ENCODE measurements at places on chromosomes 1 and 21. TPM values are rescaled to one million over a fixed set of nuclear protein-coding genes. Genes with fewer than 3 reads are reported as not detected.

- no peak for DNase-seq
Observed at GRCh38 chr1:234135501-234135900, 231.0 kb downstream of the SLC35F3 start.

C1orf87 gene
- total RNA-seq: not detected

PSMD4 gene
- total RNA-seq: 188 TPM

DNA sequence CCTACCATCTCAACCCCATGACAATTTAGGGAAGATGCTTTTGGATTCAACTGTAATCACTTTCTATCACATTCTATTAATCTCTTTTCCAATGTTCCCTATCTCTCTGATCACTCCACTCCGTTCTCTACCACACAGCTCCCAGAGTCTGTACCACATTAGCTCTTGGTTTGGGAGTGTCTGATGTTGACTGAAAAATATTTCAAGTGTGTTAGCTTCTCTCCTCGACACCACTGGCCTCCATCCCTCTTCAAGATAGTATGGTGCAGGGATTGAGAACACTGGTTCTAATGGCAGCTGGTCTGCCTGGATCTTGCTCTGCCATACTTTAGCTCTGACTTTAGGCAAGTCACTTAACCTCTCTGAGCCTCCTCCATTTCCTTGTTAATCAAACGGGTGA lies 39.9 kb downstream of the ATP1A1 start:
- DNase-seq: no peak

DNA sequence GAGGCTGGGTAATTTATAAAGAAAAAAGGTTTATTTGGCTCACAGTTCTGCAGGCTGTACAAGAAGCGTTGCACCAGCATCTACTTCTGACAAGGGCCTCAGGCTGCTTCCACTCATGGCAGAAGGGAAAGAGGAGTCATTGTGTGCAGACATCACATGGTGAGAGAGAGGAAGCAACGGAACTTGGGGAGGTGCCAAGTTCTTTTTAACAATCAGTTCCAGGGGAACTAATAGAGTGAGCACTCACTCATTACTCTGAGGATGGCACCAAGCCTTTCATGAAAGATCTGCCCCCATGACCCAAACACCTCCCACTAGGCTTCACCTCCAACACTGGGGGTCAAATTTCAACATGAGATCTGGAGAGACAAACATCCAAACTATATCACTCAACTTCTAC lies 77.2 kb downstream of the DDAH1 start:
- no peak for DNase-seq

MYBPHL gene
- not detected for total RNA-seq

- DNase-seq: no peak
Observed at GRCh38 chr21:33754481-33754880, 112.2 kb downstream of the ITSN1 start.

DNA sequence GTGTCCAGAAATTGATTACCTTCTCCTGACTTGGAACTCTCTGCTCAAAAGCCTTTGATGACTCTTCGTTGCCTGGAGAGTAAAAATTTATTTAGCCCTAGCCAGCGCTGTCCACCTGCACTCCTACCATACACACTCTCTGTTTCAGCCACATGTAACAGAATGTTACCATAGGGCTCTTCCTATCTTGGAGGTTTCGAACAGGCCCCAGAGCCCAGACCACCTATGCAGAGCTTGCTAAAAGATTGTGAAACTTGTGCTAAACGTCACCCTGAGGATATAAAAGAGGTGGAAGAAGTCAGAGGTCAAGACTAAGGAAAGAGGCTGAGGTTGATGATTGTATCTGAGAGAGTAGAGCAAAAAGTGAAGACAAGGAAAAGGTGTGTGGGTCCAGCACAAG lies 237.0 kb upstream of the HOOK1 start:
- DNase-seq: no peak

DNA sequence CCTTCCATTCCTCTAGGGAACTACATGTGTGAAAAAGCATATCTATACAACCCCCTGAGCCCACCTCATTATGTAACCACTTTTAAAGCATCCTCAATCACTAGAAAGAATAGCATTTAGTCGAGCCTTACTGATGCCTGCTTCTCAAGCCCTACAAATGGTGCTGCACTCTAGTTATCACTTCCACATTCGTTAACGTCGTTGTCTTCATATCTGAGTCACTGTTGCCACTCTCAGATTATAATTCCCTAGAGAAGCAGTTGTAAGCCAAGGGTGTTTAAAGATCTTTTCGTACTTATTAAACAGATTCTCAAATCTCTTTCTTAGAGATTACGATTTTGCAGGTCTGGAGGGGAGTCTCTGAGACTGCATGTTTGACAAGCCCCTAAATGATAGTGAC lies 16.5 kb downstream of the ATP1B1 start:
- no peak for DNase-seq

DNA sequence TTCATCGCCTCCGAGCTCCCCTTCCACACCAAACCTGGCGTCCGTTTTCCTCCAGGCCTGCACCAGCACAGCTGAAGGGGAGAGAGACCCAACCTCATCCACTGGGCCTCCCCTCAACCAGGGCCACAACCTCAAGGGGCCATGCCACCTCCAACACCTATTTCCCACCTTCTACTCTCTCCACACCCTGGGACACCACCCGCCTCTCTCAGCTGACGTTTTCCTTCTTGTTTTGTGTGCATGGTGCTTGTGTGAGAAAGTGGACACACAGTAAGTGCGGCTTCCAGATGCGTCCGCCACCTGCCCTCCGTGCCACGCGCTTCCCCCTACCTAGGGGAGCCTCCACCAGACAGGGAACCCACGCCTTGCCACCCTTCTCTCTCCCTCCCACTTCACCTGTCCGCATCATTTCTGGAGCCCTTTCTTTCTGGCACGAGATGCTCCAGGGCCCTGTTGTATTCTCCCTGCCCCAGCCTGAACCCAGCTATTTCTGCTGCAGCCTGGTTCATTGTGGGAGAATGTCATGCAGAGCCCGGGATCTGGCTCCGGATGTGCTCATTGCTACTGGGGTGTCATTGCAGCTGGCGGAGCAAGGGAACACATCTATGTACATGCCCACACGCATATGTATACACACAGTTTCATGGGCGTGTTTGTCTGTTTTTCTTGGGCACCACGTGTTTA lies 1.3 kb upstream of the GNB1 start:
- no peak for DNase-seq

- no peak for DNase-seq
Observed at GRCh38 chr1:213444224-213444623, 393.2 kb downstream of the RPS6KC1 start.

- no peak for DNase-seq
Observed at GRCh38 chr1:213720032-213720431, 267.7 kb upstream of the PROX1 start.

DNA sequence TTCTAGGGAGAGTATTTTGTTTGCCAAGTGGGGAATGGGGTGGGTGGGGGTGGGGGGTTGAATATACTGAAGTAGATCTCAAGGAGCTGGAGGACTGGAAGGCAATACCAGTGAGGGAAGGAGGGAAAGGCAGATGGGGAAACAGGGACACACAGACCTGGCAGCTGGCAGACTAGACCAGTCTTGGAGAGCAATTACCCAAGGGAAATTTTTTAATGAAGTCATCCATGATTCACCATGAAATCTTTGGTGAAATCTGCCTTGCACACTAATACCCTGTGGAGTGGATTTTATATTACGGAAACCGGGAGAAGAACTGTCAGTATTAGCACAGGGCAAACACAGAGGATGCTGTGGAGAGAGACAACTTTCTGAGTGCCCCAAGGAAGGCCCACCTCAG lies 29.7 kb upstream of the MARK1 start:
- no peak for DNase-seq

DNA sequence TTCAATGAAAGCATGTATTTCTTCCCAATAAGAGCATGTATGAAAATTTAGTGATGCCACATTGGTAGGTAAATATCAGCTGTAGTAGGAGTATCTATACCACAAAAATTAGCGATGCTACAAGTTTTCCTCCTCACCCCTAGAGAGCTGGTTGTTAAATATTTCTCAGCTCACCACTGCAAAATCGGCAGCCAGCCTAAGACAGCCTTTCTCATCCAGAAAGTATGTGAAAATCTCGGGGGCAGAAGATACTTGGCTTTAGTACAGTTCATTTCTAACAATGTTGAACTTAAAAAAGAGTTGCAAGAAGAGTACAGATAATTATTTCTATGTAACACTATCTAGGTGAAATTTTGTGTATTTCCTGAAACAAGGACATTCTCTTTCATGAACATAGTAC lies 235.4 kb downstream of the TPR start:
- DNase-seq: no peak

RPS6KC1 gene
- 26.2 TPM for total RNA-seq

ERICH3 gene
- under 0.01 TPM for total RNA-seq
